ENCODE measurements at places on chromosomes 13 and 19.

- DNase-seq: no peak
Observed at GRCh38 chr19:55479451-55480230, 3.2 kb downstream of the ZNF628 start.

GRCh38 chr13:26976313-26976712, 195.3 kb downstream of the USP12 start:
- DNase-seq: no peak

- DNase-seq: no peak
Observed at GRCh38 chr13:73266640-73267180, 207.9 kb downstream of the KLF5 start.

GRCh38 chr13:20547479-20547908, 19.5 kb upstream of the IFT88 start:
- no peak for DNase-seq

DNA sequence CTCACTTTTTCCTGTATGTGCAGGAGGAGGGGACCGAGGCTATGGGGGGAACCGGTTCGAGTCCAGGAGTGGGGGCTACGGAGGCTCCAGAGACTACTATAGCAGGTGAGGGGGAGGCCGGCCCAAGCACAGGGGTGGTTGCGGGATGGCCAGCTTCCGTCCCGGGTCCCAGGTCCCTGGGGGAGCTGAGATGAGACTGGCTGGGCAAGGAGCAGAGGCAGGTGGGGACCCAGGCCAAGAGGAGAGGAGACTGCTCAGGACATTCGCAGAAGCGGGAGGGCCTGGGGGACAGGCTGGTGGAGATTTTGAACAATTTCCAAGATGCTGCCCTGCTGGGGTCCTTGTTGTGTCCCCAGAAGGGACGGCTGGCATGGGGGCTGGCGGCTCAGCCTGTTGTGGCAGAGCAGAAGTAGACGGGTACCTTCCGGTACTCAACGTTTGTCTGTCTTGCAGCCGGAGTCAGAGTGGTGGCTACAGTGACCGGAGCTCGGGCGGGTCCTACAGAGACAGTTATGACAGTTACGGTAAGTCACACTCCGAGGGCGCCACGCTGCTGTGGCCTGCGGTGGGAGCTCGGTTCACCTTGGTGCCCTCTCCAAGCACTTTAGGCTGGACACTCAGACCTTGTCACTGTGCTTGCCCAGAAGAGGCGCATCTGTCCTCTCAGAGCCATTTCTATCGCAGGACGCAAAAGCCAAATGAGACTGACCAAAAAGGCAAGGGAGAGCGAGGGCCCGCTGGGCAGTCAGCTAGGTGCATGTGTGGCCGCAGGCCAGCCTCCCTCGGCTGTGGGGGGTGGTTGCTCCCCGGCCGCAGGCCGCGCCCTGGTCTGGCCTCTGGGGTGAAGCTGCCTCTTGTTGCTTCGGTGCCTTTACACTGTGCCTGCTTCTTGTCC, 2.6 kb downstream of the CIRBP start:
- no peak for DNase-seq

- DNase-seq: no peak
Observed at GRCh38 chr13:31962731-31963370, 68.7 kb upstream of the FRY start.

GRCh38 chr19:54418030-54418929, 3.0 kb downstream of the TTYH1 start:
- DNase-seq: peak; percentile 39

- no peak for DNase-seq
Observed at GRCh38 chr19:39083983-39084731, at the start of gene ACP7. ACP7 (plus strand) TSS chr19:39084368; CDS start chr19:39085270, 902 bp downstream.

DNA sequence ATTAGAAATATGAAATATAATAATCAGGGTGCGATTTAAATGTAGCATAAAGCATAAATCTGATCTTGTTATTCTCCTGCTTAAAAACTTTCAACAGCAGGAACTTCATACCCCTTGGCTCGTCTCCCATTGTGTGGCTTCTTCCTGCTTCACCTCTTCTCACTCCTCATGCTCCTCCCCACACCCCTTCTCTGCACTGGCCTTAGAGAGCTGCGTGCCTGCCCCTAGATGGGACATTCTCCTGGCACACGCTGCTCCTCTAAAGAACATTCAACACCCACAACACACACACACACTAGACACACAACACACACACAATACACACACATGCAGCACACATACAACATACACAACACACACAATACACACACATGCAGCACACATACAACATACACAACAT, 104.6 kb upstream of the RAP2A start:
- DNase-seq: no peak

DNA sequence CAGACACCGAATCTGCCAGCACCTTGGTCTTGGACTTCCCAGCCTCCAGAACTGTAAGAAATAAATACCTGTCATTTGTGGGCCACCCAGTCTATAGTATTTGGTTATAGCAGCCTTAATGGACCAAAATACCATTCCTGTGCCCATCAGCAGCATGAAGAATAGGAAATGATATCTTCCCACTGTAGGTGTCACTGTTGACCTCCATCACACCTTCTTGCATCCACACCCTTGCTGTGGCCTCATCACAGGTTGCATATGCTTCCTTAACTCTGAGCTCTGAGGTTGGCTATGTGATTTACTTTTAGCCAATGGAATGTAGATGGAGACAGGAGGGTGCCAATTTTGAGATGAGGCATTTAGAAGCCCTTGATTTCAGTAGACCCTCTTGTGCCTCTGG, 242.0 kb upstream of the TSHZ3 start:
- no peak for DNase-seq

DNA sequence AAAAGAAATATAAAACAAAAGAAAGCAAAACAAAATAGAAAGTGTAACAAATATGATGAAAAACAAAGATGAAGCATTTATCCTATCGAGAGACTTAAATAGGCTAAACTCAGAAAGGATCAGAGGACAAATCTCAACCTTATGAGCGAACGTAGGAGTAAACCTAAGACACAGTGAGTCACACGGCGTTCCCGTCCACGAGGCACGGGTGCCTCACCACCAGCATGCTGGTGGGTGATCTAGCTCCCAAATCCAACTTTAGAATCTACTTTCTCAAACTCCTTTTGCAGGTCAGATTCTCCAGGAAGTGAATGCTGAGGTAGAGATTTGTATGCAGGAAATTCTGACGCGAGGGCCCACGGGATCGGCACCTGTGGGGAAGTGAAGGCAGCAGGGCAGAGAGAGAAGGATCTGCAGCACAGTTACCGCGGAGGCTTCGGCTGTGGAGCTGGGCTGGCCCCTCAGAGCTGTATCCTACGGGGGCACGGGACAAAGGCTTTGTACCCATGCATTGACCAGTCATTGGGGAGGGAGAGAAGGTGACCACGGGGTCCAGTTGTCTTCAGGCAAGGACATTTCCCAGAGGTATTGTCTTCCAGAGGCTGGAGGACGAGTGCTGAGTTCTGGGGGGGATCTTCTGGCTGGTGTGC, 7.5 kb upstream of the MIER2 start:
- DNase-seq: peak; percentile 16

DNA sequence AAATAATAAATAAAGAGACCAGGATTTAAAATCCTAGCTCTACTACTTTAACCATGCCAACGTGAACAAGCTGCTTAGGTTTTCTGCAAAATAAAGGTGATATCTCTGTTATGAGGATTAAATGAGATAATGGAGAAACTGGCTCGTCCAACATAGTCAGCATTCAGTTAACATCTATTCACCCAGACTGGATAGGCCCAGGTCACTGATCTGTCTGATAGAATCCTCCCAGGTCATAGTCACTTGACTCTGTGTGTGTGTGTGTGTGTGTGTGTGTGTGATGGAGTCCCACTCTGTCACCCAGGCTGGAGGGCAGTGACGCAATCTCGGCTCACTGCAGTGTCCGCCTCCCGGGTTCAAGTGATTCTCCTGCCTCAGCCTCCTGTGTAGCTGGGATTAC, 12.9 kb upstream of the RAB8A start:
- DNase-seq: no peak

DNA sequence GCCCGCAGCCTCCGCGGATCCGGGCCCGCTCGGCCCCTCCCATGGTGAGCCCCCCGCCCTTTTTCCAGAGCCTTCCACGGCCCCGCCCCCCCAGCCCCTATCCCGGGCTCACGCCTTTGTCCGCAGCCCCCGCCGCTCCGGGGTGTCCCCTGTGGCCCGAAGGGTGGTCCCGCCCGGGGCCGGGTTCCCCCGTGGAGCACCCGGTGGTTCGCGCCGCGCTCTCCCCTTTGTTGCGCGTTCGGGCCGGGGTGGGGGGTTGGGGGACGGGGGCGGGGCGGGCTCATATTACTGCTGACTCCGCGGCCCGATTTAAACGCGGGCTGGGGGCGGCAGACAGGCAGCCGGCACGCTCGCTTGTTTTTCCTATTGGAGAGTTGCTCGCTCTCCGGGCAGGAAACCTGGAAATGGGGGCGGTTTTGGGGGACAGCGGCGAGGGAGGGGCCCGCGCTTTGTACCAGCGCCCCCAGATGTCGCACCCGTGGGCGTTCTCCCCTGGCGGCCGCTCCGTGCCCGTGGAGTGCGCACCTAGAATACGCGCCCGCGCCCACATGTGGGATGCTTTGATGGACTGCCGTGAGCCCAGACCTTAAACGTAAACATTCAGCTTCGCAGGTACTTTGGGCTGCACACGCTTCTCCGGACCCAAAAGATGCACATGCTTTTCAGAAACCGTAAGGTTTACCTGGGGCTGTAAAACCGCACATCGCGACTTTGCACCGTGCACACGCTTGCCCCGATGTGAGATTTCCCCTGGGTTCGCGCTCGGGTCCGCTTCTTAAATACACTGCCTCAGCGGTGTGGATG, 699 bp downstream of the PTOV1 start:
- DNase-seq: peak; percentile 35

DNA sequence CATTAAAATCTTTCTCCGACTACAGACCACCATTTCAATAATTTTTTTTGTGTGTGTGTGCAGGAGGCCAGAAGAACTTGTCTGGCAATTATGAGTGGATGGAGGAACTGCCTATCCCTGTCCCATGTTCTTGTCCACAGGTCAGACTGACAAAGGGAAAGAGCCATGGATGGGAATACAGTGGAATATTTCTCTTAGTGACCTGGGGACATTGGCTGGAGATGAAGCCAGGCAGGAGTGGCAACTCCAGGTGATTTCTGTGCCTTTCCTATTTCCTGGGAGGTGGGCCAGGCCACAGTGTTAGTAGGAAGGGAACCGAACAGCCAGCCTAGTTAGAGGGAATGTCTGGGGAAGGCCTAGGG, 3.7 kb downstream of the PSG9 start:
- DNase-seq: no peak

DNA sequence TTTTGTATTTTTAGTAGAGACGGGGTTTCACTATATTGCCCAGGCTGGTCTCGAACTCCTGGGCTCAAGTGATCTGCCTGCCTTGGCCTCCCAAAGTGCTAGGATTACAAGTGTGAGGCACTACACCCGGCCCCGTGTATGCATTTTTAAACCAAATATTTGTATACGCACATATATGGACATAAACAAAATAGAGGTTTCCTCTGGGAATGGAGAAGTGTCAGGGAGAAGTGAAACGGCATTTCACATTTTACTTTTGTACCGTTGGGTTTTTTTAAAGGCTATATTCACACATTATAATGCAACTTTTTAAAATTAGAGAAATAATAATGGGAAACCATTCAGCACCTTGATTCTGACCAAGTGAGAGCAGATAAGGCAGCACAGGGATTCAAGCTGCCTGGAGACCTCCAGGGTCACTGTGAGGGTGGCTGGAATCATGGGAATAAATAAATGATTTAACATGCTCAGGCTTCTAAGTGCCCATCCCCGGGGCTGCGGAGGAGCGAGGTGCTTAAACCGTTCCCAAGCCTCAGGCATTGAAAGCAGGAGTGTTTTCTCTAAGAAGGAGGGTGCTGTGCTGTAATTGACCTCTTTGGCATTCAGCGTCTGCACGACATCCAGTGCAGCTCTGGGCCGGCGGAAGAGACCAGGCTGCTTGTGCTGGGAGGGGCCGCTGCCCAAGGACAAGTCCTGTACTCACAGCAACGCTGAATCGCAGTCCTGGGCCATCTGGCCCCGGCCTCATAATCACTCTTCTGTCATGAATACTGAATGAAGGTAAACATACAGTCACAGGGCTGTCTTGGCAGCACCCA, 24.7 kb downstream of the GPR42 start:
- peak; percentile 5 for DNase-seq

GRCh38 chr13:95926231-95926630, 127.0 kb downstream of the UGGT2 start:
- DNase-seq: no peak

DNA sequence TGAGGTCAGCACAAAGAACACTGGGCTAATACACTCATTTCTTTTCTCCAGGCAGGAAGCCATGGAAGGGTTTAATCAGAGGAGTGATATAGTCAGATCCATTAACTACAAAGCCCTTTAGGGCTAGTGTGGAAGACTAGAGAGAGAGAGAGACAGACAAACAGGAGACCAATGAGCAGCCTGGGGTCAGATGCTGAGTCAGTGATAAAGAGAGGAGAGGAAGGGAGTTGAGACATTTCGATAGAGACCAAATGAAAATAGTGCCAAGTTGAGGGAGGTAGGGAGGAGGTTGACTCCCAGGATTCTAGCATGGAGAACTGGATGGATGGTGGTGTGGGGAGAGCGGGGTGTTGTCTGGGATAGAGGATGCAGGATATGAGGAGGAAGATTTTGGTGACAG, 18.2 kb downstream of the ZNF473 start:
- no peak for DNase-seq

DNA sequence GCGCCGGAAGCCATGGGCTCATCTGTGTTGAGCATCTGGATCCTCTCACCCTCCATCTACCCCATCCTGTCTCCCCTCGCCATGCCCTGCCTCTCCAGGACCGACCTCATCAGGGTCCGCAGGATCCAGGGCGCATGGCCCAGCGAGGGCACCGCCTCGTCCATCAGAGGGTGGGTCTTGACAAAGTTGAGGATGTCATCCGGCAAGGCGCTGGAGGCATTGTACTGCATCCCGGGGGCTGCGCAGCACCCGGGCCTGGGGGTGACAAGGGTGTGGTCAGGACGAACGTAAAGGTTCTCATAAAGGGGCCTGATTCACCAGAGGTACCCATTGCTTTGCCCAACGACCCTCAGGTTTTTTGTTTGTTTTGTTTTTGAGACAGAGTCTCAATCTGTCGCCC, 9.5 kb downstream of the SEMA6B start:
- DNase-seq: no peak

GRCh38 chr19:48997972-48998371, 4.3 kb downstream of the RUVBL2 start:
- DNase-seq: no peak

DNA sequence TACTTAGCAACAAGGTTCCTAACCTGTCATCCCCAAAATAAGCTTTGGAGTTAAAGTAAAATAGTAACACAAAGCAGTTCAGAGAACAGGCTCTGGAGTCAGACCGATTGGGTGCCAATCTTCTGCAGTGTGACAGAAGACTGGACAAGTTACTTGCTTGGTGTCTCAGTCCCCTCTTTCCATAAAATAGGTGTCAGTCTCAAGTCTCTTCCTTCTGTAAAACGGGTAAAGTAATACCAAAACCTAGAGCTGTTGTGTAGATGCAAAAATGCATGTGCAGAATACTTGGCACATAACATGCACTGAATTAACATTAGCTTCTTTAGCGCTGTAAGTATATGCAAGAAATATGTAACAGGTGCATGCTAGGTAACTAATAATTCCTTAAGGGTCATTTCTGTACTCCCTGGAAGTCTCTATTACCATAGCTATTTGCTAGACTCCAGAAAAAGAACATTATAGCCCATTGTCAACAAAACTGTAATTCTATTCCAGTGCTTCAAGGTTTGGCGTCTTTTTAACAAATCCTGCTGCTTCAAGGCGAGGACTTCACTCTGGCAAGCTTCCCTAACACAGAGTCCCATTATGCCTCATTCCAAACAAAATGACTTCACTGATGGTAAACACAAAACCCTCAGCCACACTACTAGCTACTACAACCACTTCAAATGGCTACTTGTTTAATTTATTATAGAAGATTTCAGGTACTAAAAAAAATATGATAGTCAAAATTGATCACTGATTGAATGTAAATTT, 32.8 kb downstream of the ELF1 start:
- DNase-seq: no peak
